ENCODE measurements at places on chromosomes 4 and X.

DNA sequence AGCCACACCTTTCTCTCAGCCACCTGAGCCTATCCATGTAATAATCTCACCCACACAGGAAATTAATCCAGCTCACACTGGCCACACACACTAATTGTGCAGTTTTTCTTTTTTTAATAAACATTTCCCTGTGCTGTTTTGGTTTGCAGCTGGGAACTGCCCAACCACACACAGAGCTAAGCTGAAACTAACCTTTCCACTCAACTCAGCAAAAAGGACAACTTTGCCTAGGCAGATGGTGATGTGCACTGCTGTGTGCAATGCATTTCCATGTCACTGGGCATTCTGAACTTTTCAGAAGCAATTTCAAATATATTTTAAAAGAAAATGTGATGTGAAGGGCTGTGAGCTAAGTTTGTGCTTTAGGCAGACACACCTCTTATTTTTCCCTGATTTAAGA is 70.0 kb upstream of the TLL1 start:
- no peak for DNase-seq

- no peak for DNase-seq
Measured at GRCh38 chr4:176261481-176261880, 7.5 kb downstream of the ASB5 start.

GRCh38 chr4:141140391-141141200 is 7.3 kb upstream of the RNF150 start:
- DNase-seq: peak; percentile 9

DNA sequence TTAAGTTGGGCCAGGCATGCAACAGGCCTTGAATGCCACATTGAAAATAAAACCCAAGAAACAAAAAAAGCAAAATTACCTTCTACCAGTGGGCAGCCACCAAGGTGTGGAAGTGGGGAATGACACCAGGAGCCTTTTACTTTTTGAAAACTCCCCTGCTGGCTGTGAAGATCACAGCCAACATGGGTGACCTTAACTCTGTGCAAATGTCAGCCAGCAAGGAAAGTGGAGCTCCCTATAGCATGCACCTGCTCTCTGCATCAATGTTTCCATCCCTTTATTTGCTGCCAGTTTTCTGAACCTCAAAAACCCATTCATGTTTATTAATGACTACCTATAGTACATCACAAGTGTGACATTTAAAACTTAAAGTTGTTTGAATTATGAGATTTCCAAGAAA is 63.7 kb downstream of the HS3ST1 start:
- no peak for DNase-seq

Measured in fibroblast of skin of left biceps (primary cell).